ENCODE measurements at places on chromosomes 16 and 17.

DNA sequence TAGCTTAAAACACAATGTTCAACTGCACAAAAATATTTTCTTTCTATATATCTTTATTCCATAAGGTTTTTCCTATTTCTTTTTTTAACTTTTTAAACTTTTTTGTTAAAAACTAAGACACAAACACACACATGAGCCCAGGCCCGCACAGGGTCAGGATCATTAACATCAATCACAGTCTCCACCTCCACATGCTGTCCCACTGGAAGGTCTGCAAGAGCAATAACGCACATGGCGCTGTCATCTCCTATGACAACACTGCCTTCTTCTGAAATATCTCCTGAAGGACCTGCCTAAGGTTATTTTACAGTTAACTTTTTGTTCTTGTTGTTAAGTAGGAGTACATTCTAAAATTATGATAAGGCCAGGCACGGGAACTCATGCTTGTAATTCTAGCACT lies 4.1 kb downstream of the CFAP20 start:
- no peak for DNase-seq

- no peak for DNase-seq
Observed at GRCh38 chr17:69501591-69502468, 87.3 kb downstream of the MAP2K6 start.

DNA sequence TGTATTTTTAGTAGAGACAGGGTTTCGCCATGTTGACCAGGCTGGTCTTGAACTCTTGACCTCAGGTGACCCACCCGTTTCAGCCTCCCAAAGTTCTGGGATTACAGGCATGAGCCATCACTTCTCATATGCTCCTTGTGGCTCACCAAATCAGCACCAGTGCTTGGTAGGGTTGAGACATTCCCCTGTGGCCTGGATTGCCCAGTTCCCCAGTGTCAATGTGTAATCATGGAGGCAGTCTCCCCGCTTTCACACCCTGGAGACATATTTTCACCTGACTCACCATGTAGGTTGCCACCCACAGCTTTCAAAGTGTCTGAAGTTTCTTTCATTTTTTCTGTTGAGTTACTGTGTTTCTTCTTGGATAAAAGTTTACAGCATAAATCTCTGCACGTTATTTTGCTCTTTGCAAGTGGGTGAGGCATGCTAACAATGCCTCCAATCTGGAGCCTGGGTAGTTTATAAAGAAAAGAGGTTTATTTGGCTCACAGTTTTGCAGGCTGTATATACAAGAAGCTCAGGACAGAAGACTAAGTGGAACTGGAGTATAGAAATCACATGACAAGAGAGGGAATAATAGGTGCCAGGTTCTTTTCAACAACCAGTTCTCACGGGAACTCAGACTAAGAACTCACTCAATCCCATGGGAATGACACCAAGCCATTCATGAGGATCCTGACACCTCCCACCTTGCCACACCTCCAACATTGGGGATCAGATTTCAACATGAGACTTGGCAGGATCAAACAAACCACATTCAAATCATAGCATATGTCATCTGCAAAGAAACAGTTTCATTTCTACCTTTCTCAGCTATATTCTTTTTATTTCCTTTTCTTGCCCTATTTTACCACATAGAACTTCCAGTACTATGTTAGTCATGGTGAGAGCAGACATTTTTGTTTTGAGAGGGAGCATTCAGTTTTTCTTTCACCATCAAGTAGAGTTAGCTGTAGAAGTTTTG lies 113.2 kb downstream of the PHKB start:
- peak; percentile 53 for DNase-seq

DNA sequence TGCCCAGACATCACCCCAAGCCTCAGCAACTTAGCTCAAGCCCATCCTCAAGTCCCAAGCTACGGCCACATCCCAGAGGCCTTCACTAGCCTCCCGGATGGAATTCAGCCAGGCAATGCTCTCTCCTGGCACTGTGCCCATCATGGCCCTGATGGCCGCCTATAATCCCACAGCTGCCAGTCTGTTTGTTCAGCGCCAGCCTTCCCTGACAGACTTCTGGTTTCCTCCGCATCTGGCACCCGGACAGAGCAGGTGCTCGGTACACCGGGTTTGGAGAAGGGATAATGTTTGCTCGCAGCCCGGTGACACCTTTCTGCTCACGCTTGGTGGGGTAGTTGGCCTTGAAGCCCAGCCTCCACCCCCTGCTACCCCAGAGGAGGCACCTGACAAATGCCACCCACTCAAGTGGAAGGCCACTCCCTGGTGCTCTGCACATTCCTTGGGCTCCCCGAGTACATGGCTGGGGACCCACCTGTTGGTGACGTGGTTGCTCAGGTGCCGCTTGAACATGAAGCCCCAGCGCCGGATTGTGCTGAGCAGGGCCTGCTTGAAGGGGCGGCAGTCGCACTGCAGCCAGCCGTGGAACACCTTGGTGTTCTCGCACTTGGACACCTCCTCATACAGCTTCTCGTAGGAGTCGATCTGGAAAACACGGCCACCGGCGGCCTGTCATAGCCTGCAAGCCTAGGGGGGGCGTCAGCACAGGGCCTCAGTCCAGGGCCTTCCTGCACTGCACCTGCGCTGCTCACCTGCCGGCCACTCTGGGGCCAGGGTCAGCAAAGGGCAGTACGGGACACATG lies 47.1 kb downstream of the DNAH17 start:
- DNase-seq = no peak

GRCh38 chr16:57043248-57043647 lies 49.1 kb upstream of the CPNE2 start:
- DNase-seq = no peak

- DNase-seq = no peak
Observed at GRCh38 chr16:57999971-58000705, at the start of gene ZNF319. TSS of gene ZNF319 (minus strand) at chr16:58000672. CDS start at chr16:57998265, 2,407 bp downstream.

DNA sequence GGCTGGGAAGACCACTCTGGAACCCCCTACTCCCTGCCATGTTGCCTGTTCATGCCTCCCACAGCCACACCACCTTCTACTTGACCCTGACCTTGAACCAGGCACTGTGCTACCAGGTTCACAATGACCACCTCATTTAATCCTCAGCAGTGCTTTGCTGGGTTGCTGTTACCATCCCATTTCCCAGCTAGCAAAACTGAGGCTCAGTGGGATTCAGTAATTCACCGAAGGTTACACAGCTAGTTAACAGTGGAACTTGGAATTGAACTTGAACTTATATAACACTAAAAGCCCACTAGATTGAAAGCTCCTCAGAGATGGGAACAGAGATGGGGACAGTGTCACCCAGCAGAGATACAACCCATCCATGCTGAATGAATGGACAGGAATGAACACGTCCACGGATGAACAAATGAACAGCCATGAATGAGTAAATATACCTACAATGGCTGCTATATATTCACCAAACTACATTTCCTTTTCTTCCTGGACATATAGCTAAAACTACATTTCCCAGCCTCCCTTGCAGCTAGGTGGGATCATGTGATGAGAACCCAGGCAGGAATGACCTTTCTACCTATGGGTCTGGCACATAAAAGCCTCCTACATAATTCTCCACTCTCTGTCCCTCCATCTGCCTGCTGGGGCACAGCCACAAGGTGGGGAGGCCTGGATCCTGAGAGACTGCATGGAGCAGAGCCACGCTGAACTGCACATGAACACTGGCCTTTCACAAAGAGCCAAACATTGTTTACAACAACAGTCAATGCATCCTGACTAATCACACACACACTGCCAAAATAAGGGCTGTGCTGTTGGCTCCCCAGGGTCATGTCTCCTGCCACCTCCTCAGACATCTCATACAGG lies 94.8 kb downstream of the RMI2 start:
- DNase-seq = no peak

GRCh38 chr16:89720551-89720812 lies 216 bp downstream of the VPS9D1 start:
- DNase-seq = no peak

GRCh38 chr17:66373944-66374817 lies 71.8 kb downstream of the PRKCA start:
- peak; percentile 37 for DNase-seq

- no peak for DNase-seq
Observed at GRCh38 chr17:44205962-44206824, 6.5 kb upstream of the ATXN7L3 start.

GRCh38 chr17:6651919-6652452 lies 424 bp downstream of the C17orf100 start:
- no peak for DNase-seq

DNA sequence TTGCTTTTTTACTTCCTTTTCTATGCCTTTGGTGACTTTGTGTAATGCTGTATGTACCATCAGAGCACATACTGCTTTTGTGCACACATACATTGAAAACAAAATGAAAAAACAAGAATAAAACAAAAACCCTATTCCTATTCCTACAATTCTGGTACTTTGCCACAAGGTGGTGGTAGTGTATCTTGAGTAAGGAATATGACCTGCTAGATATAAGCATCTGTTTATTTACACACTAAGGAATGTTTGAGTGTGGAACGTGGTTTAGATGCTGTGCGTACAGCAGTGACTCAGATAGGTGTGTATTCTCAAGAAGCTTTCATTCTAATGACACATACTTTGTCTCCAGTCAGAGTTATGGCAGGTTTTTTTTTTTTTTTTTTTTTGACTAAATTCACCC lies 606.2 kb downstream of the WWOX start:
- DNase-seq = no peak

GRCh38 chr16:17607609-17608008 lies 136.8 kb upstream of the XYLT1 start:
- no peak for DNase-seq

GRCh38 chr16:84692451-84693214 lies 7.2 kb upstream of the USP10 start:
- DNase-seq = no peak

- DNase-seq = no peak
Observed at GRCh38 chr17:71168053-71168741, 952.6 kb upstream of the SOX9 start.

- no peak for DNase-seq
Observed at GRCh38 chr16:85209526-85210121, 97.4 kb upstream of the CIBAR2 start.

GRCh38 chr16:8946544-8946943 lies 17.2 kb downstream of the USP7 start:
- DNase-seq = no peak

GRCh38 chr16:19119564-19119963 lies 5.8 kb downstream of the ITPRIPL2 start:
- no peak for DNase-seq

GRCh38 chr16:13372421-13372820 lies 471.0 kb downstream of the SHISA9 start:
- DNase-seq = no peak

GRCh38 chr16:14249291-14250032 lies 178.3 kb downstream of the MRTFB start:
- peak; percentile 26 for DNase-seq

GRCh38 chr16:61309386-61309785 lies 726.9 kb downstream of the CDH8 start:
- no peak for DNase-seq

DNA sequence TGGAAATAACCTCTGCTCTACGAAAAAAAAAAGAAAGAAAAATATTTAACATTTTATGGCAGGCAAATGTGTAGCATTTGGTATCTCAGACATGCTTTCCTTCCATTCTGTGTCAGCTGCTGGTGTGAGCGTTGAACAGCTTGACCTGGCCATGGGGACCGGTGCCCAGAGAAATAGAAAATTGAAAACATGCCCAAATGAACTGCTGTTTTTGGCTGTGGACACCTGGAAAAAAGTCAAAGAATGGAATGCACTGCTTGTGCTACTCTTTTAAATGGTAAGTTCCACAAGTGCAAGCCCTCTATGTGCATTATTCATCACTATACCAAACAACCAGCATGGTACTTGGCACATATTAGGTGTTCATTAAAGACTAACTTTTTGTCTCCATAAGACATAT lies 127.2 kb downstream of the CDH8 start:
- no peak for DNase-seq

GRCh38 chr17:67021743-67022450 lies 22.5 kb upstream of the CACNG1 start:
- no peak for DNase-seq

DNA sequence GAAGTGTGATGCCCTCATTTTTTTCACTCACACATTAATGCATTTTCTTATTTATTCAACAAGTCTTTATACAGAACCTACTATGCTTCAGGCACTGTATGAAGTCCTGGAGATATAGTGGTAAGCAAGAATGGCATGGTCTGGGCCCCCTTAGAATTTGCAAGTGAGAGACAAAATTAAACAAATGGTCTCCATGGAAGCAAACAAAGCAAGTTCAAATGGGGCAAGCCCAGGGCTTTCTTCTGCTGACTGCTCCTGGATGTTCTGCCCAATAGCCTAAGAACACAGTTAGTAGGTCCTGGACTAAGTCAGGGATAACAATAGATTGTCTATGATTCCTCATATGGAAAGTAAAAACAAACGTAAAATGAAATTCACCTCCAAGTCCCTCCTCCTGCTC lies 31.3 kb upstream of the DDX52 start:
- DNase-seq = no peak

GRCh38 chr17:4576729-4577322 lies 7.5 kb upstream of the SMTNL2 start:
- DNase-seq = no peak

- DNase-seq = no peak
Observed at GRCh38 chr17:74383141-74383540, 15.8 kb downstream of the GPR142 start.

DNA sequence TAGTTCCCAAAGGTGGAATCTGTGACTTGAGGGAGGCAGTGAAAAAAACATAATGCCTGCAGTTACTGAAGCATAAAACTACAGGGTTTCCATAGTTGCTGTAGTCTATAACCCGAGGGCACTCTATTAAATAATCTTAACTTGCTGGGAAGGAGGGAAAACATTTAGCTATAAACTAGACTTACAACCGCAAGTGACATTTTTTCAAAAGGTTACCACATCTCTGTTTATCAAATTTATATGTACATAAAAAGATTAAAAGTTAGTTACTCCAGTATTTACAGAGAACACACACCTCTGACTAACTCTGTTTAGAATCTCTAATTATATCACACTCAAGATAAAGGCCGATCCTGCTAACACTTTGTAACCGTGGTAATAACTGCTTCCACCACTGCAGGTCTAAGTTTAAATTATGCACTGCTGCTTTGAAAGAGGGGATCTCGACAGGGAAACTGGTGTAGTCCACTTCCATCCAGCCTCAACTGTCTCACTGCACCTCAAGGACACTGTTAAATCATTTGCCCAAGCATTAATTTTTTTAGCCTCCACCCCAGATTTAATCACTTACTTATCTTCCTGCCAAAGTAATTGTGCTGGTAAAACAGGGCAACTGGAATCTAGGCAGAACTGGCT lies 14.6 kb downstream of the KCNJ16 start:
- no peak for DNase-seq

DNA sequence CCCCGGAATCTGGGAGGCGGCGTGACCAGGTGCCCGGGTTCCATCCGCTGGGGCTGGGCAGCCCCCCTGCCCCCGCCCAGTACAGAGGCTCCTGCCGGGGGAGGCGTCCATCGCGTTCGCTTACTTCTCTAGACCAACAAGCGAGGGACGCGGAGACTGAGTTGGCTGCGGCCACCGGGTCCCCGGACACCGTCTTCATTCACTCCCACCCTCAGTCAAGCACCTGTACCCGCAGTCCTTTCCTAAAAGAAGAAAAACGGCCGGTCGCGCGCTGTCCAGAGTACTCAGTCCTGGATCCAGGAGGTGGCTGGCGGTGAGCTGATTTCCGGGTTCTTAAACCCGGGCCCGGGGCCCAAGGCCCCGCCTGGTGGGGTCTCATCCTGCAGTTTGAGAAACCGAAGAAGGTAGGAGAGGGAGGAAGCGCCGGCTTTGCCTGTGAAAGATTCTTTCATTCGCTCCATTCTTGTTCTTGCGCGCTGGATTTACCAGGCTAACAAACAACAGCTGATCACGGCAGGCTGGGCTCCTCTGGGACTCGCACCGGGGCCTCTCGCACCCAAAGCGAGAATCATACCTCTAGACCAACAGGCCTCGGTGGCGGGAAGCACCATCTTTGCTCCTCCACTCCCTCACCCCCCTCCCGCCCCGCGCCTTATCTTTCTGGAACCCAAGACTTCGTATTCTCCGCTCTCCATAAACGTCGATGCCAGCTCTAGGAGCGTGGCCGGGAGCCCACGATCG lies 17.4 kb upstream of the OR1F1 start:
- no peak for DNase-seq
